ENCODE measurements at places on chromosomes 2 and 18. TPM values are rescaled to one million over a fixed set of nuclear protein-coding genes. Genes with fewer than 3 reads are reported as not detected.

Gene CD226
- not detected for total RNA-seq

Gene AQP12B
- not detected for total RNA-seq

Gene CLEC4F
- total RNA-seq: not detected

Gene ITGA4
- total RNA-seq: 2.4 TPM

Gene GNLY
- total RNA-seq: not detected

Gene SMAD4
- total RNA-seq: 123 TPM

Gene ALKAL2
- total RNA-seq: 4.5 TPM

Gene EVX2
- total RNA-seq: 0.03 TPM

DNA sequence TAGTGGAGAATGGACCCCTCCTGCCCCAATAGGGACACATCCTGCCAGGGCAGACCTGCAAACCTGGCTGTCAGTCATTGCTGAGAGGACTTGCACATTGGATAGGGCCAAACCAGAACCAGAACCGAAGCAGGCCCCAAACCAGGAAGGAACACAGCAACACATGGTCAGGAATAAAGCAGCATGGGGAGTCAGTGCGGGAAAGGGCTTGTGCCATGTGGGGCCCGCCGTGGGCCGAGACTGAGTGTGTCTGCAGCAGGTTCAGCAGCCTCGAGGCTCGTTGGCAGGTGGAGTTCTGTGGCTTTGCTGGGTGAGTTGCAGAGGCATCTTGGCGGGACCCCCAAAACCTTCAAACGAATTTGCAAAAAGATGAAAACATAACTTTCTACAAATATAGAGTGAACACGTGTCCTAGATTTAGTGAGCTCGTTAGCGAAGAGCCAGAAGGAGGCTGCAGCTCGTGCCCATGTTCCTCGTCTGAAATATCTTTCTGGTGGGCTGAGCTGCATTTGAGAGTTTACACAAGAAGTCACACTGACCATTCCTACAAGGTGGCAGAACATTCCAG is 44.9 kb upstream of the LDLRAD4 start:
- DNase-seq: no peak

GRCh38 chr2:62923242-62923641 is 127.4 kb upstream of the OTX1 start:
- DNase-seq: no peak

DNA sequence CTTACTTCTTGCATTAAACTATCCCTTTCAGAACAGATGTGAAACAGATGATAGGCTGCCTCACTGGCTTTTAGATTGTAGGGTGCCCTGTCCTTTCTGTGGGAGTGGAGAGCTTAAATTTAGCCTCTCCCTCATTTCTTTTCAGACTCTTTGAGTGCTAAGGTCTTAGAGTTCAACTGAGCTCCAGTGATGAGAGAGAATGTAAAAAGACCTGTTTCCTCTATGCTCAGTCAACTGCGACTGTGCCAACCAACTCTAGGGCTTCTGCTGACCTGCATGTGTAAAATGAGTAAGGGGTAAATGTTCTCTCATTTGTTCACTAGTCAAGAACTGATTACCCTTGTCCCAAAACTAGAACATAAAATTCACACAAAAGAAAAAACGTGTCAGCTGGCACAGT is 104.8 kb upstream of the TGFA start:
- DNase-seq: no peak

GRCh38 chr2:17519486-17519885 is 1.2 kb upstream of the RAD51AP2 start:
- peak; percentile 15 for DNase-seq

DNA sequence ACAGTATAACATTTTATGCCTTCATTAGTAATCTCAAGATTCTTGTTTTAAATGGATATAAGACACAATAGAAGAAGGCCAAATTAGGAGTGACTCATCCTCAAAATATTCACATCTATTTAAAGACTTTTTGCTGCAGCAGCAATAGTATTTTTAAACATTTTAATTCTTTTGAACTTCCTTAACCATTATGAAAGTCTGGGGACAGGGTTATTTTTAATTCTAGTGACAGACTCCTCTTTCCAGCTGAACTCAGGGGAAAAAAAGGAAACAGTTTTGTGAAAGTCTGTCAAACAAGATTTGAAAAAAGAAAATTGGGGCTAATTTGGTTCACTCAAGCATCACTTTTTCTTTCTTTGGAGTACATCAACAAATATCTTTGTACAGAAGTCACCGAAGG is 541.8 kb downstream of the NUP35 start:
- DNase-seq: no peak

- no peak for DNase-seq
These were observed 33.9 kb downstream of the MAPRE2 start for GRCh38 chr18:35075132-35075531.

DNA sequence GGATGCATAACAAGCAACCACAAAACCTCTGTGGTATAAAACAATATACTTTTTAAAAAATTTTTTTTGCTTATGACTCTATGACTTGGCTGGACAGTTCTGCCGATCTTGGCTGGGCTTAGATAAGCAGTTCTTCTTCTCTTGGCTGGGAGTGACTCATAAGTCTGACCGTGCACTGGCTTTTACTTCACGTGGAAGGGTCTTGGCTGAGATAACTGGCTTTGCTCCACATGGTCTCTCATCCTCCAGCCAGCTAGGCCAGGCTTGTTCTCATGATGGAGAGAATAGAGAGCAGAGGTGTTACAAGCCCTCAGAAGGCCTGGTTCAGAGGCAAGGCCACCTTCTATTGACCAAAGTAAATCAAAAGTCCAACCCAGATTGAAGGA is 178.9 kb upstream of the SERPINE2 start:
- DNase-seq: no peak

GRCh38 chr18:12658426-12659138 is 675 bp upstream of the SPIRE1 start:
- peak; percentile 82 for DNase-seq

GRCh38 chr18:3560755-3561154 is 110.8 kb downstream of the TGIF1 start:
- no peak for DNase-seq

- no peak for DNase-seq
These were observed 56.6 kb downstream of the INPP4A start for GRCh38 chr2:98501223-98501622.

DNA sequence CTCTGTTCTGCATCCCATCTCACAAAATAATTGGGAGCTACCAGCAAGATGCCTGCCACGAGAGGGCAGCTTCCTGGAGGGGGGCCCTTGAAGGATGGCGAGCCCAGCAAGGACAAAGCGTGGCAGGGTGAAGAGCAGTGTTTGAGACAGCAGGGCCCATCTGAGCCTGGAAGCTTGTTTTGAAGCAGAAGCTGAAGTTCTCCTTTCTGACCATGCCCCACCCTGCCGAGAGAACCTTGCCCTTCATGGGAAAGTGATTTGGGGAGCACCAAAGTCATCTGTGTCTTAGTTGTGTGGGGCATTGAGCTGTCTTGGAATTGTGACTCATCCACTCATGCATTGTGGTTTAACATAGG is 216.3 kb downstream of the BCL11A start:
- peak; percentile 67 for DNase-seq

DNA sequence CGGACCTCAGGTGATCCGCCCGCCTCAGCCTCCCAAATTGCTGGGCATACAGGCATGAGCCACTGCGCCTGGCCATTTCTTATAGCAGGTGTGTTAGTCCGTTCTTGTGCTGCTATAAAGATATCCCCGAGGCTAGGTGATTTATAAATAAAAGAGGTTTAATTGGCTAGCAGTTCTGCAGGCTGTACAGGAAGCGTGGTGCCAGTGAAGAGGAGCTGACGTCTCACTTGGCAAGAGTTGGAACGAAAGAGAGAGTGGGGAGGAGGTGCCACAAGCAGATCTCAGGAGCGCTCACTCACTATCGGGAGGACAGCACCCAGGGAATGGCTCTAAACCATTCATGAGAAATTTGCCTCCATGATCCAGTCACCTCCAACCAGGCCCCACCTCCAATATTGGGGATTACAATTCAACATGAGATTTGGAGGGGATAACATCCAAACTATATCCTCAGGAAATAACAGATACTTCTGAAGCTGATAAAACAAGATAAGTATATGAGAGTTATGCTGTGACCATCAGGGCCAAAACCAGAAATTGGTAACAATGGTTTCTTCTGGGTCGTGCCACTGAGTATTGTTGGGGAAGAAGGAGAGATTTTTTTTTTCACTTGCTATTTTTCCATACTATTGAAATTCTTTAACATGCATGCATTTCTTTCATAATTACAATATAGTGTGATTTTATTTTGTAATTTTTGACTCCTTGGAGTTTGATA is 7.4 kb upstream of the RMC1 start:
- DNase-seq: no peak

- peak; percentile 85 for DNase-seq
These were observed 10.9 kb upstream of the CDH20 start for GRCh38 chr18:61322265-61322873.

GRCh38 chr2:67802291-67802690 is 260.5 kb downstream of the C1D start:
- no peak for DNase-seq
